ENCODE measurements at places on chromosomes 2 and 18.

DNA sequence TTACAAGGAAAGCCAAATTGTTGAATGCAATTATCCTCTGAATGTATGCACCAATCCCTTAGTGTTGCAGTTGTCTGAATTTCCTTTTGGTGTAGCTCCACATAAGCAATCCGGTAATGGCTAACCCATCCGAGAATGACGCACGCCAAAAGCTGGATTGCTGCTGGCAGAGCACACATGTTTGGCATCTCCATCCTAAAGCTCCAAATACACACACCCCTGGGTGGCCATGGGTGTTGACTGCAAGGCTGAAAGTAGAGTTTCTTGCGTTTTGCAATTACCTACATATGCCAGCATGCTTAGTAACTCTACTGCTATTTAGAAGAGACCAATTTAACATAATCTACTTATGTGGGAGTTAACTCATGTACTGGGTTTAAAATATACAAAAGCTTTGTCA lies 53.1 kb downstream of the KCTD1 start:
- DNase-seq: no peak

DNA sequence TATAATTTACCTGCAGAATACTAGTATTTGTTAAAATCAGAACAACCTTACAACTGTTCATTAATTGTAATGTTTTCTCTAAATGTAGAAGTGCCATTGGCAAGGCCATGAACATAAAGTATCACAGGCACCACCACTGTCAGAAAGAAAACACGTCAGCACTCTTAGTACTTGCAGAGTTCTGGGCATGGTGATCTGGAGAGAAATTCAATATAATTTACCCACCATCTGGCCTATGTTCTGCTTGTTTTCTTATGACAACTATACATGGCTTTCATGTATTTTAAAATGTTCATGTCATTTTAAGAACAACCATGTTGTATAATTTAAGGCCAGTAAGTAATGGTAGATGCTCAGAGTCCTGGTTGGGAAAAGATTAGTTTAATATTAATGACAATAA lies 114.2 kb upstream of the SULT1C3 start:
- no peak for DNase-seq

DNA sequence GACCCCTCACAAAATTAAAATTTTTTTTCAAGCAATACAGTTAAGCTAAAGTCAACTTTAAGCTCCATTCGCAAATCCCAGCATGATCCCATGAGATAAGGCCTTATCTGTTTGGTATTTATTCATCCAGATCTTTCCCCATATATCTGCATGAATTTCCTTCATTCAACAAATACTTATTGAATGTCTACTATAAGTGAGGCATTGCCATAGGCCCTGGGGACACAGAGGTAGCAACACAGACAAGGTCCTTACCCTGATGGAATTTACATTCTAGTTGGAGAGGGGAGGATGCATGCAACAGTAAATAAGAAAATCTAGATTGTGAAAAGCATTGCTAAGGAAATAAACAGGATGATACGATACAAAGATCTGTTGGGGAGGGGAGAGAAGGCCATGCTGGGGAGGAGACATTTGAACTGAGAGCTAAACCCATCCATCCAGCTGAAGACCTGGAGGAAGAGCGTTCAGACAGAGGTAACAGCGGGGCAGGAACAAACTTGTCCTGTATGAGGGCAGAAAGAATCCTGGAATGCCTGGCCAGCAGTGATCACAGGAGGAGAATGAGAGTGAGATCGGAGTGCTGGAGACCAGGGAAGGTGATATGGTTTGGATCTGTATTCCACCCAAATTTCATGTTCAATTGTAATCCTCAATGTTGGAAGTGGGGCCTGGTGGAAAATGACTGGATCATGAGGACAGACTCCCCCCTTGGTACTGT lies 71.6 kb downstream of the SDC1 start:
- no peak for DNase-seq

GRCh38 chr2:155748131-155748530 lies 584.4 kb downstream of the NR4A2 start:
- no peak for DNase-seq

DNA sequence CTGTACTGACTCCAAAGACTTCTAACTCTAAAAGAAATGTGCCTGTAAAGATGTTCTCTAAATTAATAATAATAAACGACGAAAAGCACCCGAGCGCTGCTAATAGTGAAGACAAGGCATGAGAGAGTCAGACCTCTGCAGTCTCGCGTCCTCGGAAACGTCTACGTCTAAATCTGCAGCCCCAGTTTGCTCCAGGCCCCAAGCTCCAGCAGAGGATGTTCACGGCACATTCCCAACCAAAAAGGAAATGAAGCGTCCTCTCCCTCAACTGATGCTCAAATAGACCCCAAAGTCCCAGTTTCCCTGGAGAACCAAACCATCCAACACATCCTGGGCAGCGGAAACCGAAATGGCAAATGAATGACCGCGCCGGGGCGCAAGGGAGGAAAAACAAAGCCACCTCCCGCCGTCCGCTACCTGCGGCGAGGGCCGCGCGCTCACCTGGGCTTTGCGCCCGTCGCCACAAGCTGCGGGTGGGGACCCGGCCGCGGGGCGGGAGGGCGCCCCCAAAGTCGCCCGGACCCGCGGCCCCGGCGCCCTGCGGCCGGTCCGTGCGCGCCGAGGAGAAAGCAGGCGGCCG lies 47.1 kb upstream of the CCDC150 start:
- peak; percentile 66 for DNase-seq

DNA sequence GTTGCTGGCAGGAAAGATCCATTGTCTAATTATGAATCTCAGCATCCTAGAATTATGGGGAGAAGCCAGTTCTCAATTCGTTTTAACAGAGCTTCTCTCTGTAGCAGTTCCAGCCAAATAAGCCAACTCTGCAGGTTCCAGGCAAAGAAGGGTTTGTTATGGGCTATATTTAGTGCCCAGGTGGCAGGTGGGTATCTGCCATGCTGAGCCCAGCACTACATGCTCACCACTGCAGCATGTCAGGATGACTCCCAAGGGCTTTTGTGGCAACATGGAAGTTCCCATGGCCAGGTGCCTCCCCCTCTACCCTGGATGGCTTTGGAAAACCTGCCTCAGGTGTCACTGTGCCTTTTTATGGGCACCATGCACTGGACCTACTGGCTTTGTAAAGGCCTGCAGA lies 137.7 kb upstream of the MSH6 start:
- DNase-seq: no peak

Data from choroid plexus epithelial cell (primary cell).